AG08395 (cell line): ENCODE measurements at places on chromosomes 2 and 18.

GRCh38 chr2:10900216-10901109 lies 11.3 kb upstream of the KCNF1 start:
- DNase-seq, result peak; percentile 21

DNA sequence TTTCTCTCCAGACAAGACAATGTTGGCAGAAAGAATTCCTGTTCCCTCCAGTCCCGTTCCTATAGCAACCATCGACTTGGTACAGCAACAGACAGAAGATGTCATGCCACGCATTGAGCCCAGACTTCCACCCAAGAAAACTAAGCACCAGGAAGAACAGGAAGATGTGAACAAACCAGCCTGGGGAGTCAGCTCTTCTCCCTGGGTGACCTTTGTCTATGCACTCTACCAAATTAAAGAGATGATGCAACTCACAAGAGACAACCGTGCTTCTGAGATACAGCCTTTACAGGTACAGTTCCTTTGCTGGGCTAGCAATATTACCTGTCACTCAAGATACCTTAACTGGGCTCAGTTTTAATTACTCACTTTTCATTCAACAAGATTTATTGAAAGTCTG lies 37.1 kb downstream of the NEMP2 start:
- no peak for DNase-seq

GRCh38 chr18:49525981-49526380 lies 35.9 kb upstream of the LIPG start:
- DNase-seq, result no peak

DNA sequence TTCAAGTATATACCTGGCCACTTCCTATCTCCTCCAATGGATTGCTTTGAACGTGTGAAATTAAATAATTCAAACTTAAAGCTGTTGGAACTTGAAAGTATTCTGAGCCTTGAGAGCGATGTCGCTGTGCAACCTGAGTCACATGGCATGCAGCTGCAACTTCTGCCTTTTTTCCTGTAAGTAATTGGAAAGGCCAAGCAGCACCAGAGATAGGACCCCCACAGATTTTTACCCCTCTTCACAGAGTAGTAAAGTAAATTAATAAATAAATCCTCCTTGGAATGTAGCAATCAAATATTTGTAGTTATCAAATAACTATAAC lies 3.2 kb upstream of the RNF149 start:
- no peak for DNase-seq

GRCh38 chr2:12624905-12625598 lies 91.7 kb upstream of the TRIB2 start:
- no peak for DNase-seq

DNA sequence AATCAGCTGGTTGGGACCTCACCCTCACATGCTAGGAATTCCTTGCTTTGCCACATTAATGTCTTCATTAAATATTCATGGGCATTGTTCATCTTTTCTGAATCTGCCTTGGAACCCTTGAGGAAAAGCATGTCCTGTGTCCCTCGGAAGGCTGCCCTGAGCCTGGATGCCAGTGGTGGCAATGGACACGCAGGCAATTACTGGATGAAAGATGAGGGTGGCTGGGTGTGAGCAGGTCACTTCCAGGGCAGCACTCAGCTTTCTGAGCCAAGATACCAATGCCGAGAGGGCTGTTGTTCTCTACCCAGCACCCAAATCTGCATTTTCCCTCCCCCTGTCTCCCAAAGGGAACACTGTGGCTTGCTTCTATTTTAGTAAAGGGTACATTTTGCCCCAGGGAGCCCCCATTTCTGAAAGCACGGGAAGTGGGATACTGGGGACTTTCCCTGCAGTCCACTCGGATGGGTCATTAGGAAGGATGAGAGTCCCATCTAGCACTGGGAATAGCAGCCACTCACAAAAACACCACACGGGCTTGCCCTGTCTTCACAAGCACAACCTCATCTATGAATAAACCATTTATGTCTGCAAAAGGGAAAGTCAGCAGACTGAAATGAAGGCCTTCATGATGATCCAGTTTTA lies 234.8 kb downstream of the SOX11 start:
- no peak for DNase-seq

DNA sequence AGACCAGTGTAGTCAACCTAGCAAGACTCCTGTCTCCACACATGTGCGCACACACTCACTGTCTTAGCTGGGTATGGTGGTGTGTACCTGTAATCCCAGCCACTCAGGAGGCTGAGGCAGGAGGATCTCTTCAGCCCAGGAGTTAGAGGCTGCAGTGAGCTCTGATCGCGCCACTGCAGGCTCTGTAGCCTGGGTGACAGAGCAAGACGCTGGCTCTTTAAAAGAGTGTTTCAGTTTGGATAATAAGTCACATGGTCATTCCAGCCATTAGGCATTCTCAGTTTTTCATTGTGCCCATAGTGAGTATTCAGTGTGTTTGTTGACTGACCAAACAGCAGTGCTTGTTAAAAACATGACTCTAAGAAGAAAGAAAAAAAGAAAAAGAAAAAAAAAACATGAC lies 31.0 kb downstream of the RAB10 start:
- DNase-seq, result no peak

DNA sequence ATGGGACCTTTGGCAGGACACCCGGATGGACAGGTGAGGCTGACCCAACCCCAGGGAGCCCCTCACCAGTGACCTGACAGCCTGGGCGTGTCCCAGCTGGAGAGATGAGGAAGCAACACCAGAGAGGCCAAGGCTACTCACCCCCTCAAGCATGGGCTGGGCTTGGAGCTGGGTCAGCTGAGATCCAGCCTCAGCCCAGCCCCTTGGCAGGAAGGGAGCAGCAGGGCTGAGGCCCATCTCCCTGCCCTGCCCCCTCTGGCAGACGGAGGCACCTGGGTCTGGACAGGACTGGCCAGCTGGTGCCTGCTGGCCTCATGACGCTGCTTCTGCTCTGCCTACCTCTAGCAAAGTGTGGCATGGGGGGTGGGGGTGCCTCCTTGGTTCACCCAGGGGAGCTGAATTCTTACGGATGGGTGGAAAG lies 37.8 kb downstream of the HS6ST1 start:
- no peak for DNase-seq

DNA sequence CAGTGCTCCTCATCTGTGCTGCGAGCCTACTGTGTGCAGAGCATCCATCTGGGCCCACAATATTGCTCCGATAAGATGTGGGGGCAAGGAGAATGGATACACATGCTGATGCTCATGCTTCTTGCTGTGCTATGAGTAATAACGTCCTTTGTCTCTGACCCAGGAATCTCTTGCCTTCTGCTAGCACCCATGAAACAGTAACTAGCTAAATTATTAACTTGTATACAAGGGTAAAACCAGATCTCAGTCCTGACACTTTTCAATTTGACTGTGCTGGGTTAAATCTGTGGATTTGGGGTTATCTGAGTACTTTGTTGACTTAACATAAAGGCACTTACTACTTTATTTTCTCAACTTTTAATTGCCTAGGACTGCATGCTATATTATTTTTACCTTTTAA lies 357.6 kb downstream of the SLC4A3 start:
- no peak for DNase-seq

- no peak for DNase-seq
Measured at GRCh38 chr18:46477425-46478011, 179.5 kb downstream of the LOXHD1 start.

GRCh38 chr2:166238176-166238575 lies 110.4 kb upstream of the SCN1A start:
- no peak for DNase-seq

- no peak for DNase-seq
Measured at GRCh38 chr2:142220901-142221300, 90.1 kb upstream of the LRP1B start.

DNA sequence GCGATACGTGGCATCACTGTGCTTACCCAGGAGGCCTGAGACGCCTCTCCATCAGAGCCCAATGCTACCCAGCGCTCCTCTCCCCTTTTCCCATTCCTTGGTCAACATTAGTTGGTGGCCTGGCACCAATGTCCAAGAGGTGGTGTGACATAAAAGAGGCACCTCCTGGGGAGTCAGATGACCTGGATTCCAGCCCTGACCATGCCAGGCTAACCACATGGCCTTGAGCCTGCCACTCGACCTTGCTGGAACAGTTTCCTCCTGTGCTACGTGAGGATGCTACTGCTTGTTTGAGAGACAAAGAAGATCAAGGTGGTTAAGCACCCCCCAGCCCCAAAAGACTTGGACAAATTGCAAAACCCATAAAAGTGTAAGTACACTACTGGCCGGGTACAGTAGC lies 76.6 kb downstream of the INPP4A start:
- no peak for DNase-seq

DNA sequence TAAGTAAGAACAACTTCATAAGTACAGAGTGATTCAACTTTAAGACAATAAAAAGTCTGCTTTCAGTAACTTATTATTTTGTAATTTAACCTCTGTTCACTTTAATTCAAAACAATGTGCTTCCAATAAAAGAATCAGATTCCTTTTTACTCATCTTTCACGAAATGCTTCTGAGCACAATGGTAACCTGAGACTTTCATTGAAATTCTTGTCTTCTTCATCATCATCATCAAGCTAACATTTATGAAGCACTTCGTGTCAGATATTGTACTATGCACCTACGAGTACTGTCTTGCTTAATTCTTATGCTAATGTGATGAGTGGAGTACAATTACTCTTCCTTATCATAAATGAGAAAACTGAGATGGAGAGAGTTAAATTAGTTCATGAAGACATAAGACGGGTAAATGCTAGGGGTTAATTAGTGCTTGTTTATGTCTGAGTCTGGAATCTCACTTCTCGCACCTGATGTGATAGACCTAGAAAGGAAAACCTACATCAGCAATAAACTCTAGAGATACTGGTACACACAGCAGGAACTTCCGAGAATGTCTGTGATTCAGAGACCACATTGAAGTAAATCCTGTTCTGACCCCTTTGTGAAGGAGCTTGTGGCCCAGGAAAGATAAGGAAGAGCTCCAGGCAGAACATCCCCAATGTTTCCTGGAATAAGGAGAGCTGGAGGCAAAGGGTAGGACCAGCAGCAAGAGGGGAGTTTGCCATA lies 227.6 kb upstream of the ETAA1 start:
- no peak for DNase-seq
